M059J (cell line): ENCODE measurements at places on chromosomes 5 and 9. TPM values are rescaled to one million over a fixed set of nuclear protein-coding genes. Genes with fewer than 3 reads are reported as not detected.

Gene CTXN3
- not detected in 2 replicates for total RNA-seq

Gene SLC6A19
- total RNA-seq, result not detected in 2 replicates

Gene GPRIN1
- 8.4 and 12.4 TPM in 2 replicates for total RNA-seq

Gene CATSPER3
- not detected in 2 replicates for total RNA-seq

Gene ZNF300
- total RNA-seq, result 5.1 and 5.7 TPM in 2 replicates

Gene DDX4
- not detected in 2 replicates for total RNA-seq

Gene FXN
- 6.3 and 7.4 TPM in 2 replicates for total RNA-seq

- peak; percentile 83 for DNase-seq
Measured at GRCh38 chr9:98958271-98958984, 14.7 kb downstream of the COL15A1 start.

DNA sequence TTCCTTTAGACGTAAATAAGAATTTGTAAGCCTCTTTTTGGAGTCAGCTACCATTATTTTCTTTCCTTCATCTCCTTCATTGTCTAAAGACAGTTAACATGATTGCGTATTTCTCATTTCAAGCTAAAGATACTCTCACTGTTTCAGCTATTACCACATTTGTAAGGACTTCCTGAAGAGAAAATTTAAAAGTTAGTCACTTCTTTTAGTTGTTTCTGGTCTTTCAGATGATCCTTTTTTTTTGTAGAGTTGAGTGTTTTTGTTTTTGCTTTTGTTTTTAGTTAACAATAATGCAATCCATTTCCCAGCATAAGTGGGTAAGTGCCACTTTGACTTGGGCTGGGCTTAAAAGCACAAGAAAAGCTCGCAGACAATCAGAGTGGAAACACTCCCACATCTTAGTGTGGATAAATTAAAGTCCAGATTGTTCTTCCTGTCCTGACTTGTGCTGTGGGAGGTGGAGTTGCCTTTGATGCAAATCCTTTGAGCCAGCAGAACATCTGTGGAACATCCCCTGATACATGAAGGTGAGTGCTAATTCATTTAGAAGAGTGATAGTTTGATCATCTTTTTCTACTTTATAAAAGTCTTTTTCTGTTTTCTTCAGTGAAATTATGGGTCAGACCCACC lies 2.0 kb downstream of the IL31RA start:
- DNase-seq, result no peak

DNA sequence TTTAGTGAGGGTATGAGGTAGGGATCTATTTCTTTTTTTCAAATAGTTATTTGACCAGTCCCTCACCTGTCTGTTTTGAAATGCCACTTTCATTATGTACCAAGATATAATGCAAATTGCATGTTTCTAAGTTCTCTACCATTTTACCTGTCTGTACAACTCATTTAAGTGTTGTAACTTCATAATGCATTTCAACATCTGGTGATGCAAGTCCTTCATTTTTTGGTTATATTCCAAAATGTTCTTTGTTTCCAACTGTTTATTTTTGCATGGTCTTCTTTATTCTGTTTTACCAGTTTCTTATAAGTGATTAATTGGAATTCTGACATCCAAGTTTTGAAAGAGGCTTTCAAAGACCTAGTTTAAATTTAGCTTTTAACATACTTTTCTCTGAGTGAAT lies 26.8 kb downstream of the TDRD7 start:
- DNase-seq, result no peak

GRCh38 chr5:72511366-72511765 lies 4.2 kb upstream of the ZNF366 start:
- DNase-seq, result peak; percentile 97

- no peak for DNase-seq
Measured at GRCh38 chr5:22044229-22044628, 808.9 kb downstream of the CDH12 start.

GRCh38 chr9:32807217-32807616 lies 23.9 kb downstream of the TMEM215 start:
- DNase-seq, result no peak

DNA sequence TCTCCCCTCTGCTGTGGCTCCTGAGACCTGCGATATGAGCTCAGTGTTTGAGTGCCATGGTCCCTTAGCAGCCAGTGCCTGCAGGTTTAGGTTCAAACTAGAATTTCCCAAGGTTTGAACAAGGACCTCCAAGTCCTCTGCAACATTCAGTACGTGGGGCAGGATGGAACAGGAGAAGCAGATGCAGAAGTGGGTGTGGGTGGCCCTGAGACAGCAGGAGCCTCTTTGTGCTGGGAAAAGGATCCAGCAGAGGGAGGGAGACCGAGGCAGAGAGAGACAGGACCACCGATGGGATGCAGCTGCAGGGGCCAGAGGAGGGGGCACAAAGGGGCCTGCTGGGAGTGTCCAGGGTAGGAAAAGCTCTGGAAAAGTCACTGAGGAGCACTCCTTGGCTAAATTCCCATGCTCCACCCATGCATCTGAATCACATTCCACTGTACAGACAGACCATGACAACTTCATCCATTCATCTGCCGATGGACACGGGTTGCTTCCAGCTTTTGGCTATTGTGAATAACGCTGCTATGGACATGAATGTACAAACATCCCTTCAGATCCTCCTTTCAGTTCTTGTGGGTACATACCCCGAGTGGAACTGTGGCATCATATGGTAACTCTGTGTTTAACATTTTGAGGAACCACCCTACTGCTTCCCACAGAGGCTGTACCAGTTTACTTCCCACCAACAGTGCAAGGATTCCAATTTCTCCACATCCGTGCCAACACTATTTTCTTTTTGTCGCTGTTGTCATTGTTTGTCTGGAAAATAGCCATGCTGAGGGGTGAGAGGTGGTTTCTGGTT lies 26.7 kb upstream of the SUSD3 start:
- DNase-seq, result no peak

DNA sequence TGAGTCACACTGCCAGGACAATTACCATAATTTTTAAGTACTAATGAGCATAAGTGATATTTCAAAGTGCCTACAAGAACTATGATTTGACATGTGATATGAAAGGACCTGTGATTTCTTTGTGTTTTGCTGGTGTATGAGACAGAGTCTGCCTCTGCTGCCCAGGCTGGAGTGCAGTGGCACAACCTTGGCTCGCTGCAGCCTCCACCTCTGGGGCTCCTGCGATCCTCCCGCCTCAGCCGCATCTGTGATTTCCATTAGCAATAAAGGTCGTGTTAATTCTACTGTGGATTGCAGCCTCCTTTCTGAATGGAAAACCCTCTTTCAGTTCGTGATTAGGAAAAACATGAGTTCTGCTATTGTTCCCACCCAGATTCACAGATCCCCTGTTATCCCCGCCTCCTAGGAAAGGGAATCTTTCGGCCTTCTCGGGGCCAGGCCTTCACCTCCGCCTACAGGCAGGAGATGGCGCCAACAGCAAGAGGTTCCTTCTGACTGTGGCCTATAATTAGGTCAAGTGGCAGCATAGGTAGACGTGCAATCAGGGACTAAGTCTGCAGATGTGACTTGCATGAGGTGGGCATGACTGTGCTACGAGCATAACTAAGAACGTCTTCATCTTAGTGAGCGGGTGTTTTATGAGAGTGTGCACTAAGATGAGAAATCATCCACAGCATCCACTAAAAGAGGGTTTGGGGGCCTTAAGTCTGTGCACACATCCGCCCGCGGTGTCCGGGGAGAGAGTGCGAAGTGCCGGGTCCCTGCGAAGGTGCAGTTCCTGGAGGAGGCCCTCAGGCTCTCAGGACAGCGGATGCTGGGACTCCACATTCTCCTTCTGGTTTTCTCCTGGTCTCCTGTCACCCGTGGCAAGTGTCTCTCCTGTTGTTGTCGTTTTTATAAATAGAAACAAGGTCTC lies 23.1 kb downstream of the TRIM7 start:
- DNase-seq, result peak; percentile 74

GRCh38 chr5:82620957-82621600 lies 342.9 kb upstream of the RPS23 start:
- peak; percentile 90 for DNase-seq

GRCh38 chr9:121026260-121026691 lies 23.8 kb downstream of the C5 start:
- DNase-seq, result no peak
